ENCODE measurements at places on chromosomes 7 and 10.

DNA sequence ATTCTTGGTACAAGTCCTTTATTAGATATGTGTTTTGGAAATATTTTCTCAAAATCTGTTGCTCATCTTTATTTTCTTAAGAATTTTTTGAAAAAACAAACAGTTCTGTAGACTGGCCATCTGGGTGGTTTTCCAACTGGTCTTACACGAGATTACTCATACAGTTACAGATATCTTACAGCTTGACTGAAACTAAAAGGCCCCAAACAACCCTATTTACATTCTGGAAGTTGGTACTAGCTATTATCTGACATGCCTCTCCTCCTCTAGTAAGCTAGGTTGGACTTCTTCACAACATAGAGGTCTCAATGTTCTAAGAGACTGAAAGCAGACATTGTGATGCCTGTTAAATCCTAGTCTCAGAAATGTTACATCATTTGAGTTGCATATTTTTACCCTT is 52.0 kb downstream of the ZNF22 start:
- DNase-seq, result no peak

- no peak for DNase-seq
Observed at GRCh38 chr10:71029411-71029892, 141.1 kb upstream of the PCBD1 start.

GRCh38 chr10:29590915-29591650 is 43.7 kb downstream of the SVIL start:
- DNase-seq, result no peak

GRCh38 chr10:70328967-70329366 is 45.2 kb upstream of the NPFFR1 start:
- DNase-seq, result no peak

DNA sequence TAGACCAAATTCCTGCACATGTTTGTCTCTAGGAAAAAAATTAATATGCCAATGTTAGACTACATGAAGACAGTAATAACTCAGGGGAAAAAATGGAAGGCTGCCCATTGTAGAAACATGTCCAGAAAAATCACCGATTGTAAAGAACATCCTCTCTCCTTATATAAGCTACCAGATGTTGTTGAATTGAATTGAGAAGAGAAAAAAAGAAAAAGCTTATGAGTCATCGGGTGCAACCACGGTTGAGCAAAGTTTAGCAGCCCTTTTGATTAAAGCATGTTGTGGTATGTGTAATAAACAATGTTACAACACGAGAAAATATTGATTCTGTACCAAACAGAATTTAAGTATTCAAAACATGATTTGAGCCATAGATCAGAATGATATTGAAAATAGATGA is 102.3 kb upstream of the ARHGAP21 start:
- no peak for DNase-seq

- DNase-seq, result no peak
Observed at GRCh38 chr7:696812-697551, 29.5 kb upstream of the DNAAF5 start.

- peak; percentile 76 for DNase-seq
Observed at GRCh38 chr7:100483090-100483721, 521 bp upstream of the NYAP1 start.

- DNase-seq, result no peak
Observed at GRCh38 chr7:17986851-17987250, 40.8 kb downstream of the PRPS1L1 start.
